ENCODE measurements at places on chromosomes 3 and 15. TPM values are rescaled to one million over a fixed set of nuclear protein-coding genes. Genes with fewer than 3 reads are reported as not detected.

CELF6 gene
- total RNA-seq, result 16.5 TPM

CYP8B1 gene
- total RNA-seq, result not detected

ARHGEF26 gene
- 23.2 TPM for total RNA-seq

FBXO40 gene
- total RNA-seq, result 4.8 TPM

HHLA2 gene
- not detected for total RNA-seq

COLQ gene
- total RNA-seq, result 19.4 TPM

GOLGA6L22 gene
- total RNA-seq, result not detected

SNX33 gene
- 13.2 TPM for total RNA-seq

CP gene
- 38.3 TPM for total RNA-seq

GP5 gene
- total RNA-seq, result 0.15 TPM

IL20RB gene
- 1.5 TPM for total RNA-seq

OR5H6 gene
- not detected for total RNA-seq

SSUH2 gene
- total RNA-seq, result 2.3 TPM

PIF1 gene
- 3.9 TPM for total RNA-seq

VGLL3 gene
- 0.67 TPM for total RNA-seq

SPPL2A gene
- 61.8 TPM for total RNA-seq

SLC28A2 gene
- not detected for total RNA-seq

APBA2 gene
- total RNA-seq, result 202 TPM

SPSB4 gene
- 3.1 TPM for total RNA-seq

FRMD5 gene
- total RNA-seq, result 31.0 TPM

CPN2 gene
- not detected for total RNA-seq

RYR3 gene
- total RNA-seq, result 63.7 TPM

GPR171 gene
- total RNA-seq, result not detected

ANKRD34C gene
- 3.3 TPM for total RNA-seq

CPEB1 gene
- 51.2 TPM for total RNA-seq

RASL12 gene
- total RNA-seq, result 16.7 TPM

ZPLD1 gene
- total RNA-seq, result not detected

MRPL46 gene
- 41.4 TPM for total RNA-seq

MST1 gene
- 20.6 TPM for total RNA-seq

ADAMTS9 gene
- 8.7 TPM for total RNA-seq

TMEM45A gene
- total RNA-seq, result 2.1 TPM

GUCA1C gene
- 0.49 TPM for total RNA-seq

PCYT1A gene
- total RNA-seq, result 54.0 TPM

CAMK1 gene
- 68.0 TPM for total RNA-seq

XIRP1 gene
- not detected for total RNA-seq

CIB1 gene
- 39.0 TPM for total RNA-seq

ARL14 gene
- not detected for total RNA-seq

GTF2A2 gene
- 67.4 TPM for total RNA-seq

RPS27L gene
- total RNA-seq, result 61.8 TPM

KLHL6 gene
- 1.0 TPM for total RNA-seq

ADGRG7 gene
- not detected for total RNA-seq

SKOR1 gene
- 1.6 TPM for total RNA-seq

MCTP2 gene
- total RNA-seq, result 2.9 TPM

CNTN3 gene
- 31.2 TPM for total RNA-seq

RASSF1 gene
- 15.9 TPM for total RNA-seq

GOLGA8S gene
- 1.6 TPM for total RNA-seq

SERINC4 gene
- total RNA-seq, result 0.94 TPM

MST1R gene
- total RNA-seq, result 1.6 TPM

STAB1 gene
- total RNA-seq, result 40.2 TPM
